ENCODE measurements at places on chromosomes 11 and 22.

DNA sequence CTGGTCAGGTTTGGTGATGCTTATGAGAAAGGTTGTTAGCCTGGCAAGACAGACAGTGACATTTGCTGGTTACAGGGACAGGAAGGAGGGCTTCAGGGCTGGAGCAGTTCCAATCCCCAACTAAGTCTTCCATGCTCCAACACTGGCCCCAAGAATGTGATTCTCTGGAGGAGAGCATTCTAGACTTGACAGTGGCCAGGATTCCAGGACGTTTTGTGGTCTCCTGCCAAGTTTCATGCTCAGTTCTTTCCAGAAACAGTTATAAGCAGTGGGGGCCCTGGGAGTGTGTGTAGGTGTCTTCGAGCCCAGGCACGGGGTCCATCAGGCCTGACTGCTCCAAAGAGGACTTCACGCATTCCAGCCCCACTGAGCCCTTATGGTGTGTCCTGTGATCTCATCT lies 8.9 kb upstream of the GRK3 start:
- DNase-seq: no peak

DNA sequence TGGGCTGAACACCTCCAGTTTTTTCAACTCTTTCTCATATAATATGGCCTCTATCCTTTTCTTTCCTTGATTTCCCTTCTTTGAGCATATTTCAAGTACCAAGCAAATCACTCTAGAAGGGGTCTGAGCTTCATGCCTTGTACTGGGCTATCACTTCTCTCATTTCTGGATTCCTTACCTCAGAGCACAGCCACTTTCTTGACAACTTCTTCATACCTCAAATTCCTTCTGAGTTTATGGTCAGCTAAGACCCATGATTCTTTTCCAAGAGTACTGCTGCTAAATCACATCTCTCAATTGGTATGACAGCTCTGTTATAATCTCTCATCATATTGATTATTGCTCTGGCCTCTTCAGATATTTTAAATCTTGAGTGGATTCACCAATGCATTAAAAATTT lies 224.8 kb upstream of the ZBED5 start:
- no peak for DNase-seq

- no peak for DNase-seq
Observed at GRCh38 chr11:18749681-18750319, 23.8 kb upstream of the IGSF22 start.

GRCh38 chr11:31974366-31975136 lies 116.3 kb upstream of the RCN1 start:
- no peak for DNase-seq

DNA sequence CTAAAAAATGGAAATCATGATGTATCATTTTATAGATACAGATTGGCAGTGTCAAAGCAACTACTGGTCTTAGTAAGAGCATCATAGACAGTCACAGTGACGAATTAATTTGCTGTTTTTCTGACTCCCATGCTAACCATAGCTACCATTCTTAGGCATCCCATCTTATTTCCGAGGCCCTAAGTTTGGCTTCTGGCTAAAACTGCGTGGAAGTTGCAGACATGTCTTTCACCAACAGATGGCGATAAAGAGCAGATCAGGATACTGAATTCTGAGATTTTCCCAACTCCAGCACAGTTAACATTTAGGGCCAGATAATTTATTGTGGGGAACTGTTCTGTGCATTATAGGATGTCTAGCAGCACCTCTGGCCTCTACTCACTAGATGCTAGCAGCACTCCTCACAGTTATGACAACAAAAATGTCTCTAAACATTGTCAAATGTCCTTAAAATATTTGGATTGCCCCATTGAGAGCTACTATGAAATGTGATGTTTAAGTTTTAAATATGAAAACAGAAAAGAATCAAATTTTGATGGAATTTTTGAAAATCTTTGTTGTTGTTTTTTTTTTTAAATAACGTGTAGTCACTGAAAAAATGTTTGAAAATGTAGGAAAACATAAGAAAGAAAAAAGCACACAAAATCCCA lies 16.3 kb downstream of the OR2AG2 start:
- DNase-seq: peak; percentile 36

DNA sequence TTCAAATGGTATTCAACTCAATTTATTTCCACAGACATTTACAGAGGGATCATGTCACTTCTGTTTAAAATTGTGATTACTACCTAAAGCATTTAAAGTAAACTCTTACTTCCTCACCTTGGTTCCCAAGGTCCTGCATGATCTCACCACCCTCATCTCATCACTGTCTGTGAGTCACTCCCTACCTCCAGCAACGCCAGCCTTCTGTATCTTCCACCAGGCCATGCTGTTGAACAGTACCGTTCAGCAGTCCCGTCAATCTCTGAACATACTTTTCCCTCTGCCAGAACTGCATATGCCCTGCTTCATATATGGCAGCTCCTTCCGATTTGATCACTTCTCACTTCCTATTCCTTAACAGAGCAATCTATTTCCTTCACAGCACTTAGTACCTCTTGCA lies 2.0 kb downstream of the FBXO3 start:
- no peak for DNase-seq

- DNase-seq: no peak
Observed at GRCh38 chr11:88345949-88346348, 8.4 kb upstream of the CTSC start.

DNA sequence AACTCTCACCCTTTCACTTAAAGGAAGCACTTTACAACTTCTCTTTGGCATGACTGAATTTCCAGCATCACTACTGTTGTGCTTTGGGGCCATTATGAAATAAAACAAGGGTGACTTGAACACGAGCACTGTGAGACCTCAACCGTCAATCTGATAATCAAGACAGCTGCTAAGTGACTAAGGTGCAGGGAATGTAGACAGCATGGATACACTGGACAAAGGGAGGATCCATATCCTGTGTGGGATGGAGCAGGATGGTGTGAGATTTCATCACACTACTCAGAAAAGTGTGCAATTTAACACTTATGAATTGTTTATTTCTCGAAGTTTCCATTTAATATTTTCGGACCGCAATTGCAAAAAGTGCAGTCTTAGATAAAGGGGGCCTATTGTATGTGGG lies 16.1 kb upstream of the EXPH5 start:
- no peak for DNase-seq

DNA sequence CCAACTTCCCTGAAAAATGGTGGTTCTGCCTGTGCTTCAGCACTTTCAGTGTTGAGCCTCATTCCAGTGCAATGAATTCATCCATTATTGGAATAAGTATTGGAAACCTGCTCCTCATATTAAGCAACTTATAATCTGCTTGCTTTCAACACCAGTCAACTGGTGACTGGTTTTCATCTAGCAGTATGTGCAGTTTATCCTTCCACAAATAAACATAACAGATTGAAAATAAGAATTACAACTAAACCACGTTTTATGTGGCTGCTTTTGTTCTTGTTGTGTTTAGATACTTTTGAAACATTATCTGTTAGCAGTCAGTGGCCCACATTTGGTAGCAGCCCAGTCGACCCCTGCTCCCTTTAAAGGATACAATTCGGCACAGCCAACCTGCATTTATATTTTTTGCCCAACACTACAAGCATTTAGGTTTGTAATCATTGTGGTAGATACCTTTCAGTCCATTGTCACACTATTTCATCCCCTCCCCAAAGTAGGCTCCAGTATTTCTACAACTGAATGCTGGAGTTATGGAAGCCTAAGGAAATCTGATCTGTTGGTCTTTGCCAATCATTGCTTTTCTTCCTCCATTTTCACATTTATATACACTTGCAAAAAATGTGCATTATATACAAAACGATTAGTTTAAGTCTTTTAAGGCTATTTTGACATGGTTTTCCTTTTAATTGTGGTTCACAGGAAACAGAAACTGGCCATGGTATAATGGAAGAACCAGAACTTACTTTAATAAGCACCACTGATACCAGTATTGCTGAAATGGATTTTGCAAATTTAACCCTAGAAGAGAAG lies 13.1 kb downstream of the TAF1D start:
- no peak for DNase-seq

DNA sequence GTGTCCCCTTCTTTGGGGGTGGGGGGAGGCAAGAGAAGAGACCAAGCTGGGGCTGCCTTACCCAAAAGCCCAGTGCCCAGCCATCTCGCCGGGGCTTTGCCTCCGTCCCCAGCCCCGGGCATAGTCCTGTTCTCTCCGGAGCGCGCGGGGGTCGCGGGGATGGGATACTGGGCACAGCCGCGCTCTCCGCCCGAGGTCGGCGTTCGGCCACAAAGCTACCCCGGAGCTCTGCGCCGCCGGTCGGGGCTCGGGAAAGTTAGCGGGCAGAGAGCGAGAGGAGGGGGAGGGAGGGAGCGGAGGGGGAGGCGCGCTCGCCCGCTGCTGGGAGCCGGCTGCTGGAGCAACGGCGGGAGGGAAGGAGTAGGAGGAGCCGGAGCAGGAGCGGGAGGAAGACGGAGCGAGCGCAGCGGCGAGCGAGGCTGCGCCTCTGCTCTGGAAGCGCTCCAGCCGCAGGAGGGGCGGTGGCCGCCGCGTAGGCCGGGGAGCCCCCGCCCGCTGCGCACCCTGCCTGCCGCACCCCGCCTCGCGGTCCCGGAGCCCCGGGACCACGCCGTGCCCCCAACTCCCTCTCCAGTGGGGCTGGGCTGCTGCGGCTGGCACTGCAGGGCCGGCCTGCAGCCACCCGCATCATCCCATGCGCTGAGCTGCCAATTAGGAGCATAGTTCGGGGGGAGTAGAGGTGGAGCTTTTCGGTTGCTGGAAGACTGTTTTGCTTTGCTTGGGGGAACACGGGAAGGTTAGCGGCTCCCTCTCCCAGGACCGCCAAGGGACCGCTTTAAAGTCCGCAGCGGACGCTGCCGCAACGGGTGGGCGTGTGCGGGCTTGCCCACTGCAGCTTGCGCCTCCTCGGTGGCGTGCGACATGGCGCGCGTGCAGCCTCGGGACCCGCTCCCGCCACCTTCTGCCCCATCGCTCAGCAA lies at the start of gene SCN4B:
TSS of gene SCN4B (minus strand) at position 272 of the 920 bp plus-strand sequence. CDS start at position 122, 150 bp downstream.
- DNase-seq: no peak

DNA sequence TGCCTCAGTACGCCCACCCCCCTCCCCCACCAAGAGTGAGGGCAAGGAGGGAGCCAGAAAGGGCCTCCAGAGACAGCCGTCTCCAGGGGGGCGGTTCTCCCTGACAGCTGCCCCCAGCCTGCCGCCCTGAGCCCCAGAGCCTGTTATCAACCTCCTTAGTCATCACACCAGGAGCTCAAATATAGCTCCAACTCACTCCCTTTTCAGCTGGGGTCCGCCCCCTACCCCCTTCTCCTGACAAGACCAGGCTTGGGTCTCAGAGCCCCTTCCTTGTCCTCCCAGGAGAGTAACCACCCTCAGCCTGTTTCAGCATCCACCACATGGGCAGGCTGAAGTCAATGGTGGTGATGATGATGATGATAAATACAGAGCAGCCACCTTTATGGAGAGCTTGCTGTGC lies 2.5 kb upstream of the INPP5J start:
- no peak for DNase-seq

DNA sequence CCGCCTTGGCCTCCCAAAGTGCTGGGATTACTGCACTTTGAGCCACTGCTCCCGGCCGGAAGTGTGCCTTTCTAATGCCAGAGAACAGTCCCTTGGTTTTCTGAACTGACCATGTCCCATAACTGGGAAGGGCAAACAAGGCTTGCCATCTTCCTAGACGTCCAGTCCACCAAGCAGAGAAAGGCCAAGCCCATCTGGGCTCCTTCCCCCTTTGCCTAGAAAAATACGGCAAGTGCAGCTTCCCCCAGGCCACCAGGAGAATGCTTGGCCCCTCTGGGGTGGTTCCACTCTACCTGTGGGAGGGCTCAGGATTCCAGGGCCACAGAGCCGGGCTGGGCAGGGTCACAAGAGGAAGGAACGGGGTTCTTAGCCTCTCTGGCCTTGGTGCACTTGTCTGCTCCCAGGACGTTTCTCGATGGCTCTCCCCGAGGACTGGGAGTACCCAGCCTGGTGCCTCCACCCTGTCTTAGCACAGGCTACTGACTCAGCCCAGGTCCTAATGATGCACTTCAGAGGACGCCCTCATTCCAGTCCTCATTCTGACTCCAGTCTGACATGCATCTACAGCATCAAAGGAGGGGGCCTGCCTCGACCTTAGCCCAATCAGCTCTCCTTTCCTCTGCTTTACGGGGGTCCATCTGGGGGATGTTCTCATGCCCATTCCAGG lies 1.2 kb downstream of the USP2 start:
- no peak for DNase-seq

DNA sequence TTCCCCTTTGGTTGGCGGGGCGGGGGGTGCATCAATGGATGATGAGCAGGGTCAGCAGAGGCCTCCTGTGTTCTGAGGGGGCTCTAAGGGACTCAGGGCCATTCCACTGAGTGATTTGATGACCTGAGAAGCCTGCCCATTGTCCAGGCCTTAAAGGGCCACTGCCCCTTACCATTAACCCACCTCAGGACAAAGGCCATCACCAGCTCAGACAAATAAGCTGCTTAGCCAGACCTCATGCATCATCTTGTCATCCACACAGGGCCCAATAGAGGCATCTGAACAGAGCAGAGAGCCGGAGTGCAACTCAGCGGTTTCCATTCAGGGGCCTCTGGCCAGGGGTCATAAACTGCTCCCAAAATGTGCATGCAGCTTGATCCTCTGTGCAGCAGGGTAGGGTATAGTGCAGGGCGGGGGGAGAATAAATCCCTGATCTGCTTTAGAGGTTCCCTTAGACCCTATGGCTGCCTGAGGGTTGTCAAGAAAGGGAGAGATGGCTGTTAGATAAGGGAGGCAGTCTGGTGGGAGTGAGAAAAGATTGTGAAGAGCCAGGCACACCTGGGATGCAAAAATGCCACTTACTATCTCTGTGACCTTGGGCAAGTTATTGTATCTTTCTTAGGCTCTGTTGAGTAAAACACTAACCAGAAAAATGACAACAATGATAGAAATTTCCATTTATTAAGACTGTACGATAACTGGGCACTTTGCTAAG lies 375.5 kb upstream of the NARS2 start:
- no peak for DNase-seq

GRCh38 chr11:3195251-3196160 lies 23.1 kb downstream of the MRGPRG start:
- no peak for DNase-seq

DNA sequence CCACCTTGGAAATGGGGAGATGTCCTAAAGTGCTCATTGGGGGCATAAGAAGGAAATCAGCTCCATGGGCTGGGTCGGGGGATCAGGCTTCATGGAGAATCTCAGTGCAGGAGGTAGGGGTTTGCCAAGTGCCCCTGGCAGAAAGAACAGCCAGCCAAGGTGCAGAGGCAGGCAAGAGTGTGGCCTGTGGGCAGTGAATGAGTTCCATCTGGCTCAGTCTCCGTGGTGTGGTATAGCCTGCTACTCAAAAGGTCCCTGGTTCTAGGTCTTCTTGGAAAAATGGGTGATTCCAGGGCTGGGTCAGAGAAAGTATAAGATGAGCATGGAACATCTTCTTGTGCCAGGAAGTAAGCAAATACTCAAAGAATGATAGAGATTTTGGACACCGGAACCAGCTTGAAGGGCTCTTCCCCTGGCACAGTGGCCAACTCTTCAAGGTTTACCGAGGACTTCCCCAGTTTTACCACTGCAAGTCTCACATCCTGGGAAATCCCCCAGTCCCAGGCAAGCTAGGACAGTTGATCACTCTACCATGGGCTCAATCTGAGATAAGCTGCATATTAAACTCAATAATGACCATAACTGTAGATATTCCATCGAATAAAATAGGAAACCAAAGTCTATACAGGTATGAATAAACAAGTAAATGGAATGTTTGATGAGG lies 10.6 kb upstream of the ARAP1 start:
- DNase-seq: no peak

- DNase-seq: no peak
Observed at GRCh38 chr22:17817511-17818065, 43.3 kb upstream of the BID start.

Data from activated CD4-positive, alpha-beta T cell treated with anti-CD3 and anti-CD28 coated beads for 24 hours (primary cell).